ENCODE measurements at places on chromosomes 5 and 9.

DNA sequence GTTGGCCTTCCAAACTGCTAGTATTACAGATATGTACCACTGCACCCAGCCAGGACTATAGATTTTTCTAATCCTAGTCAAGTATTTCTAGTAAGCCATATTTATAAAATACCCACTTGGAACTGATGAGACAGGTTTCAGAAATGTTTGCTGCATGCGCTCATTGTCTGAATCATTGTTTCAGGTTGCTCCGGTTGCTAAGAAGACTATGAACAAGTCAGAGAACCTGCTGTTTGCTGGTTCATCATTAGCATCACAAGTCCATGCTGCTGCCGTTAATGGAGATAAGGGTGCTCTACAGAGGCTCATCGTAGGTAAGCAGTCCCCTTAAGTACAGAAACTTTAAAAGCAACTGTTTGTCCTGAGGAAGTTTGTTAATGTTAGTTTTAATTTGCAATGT lies 5.3 kb downstream of the INVS start:
- no peak for DNase-seq

- DNase-seq = no peak
These were observed 71.0 kb upstream of the TARS1 start for GRCh38 chr5:33369485-33370465.

DNA sequence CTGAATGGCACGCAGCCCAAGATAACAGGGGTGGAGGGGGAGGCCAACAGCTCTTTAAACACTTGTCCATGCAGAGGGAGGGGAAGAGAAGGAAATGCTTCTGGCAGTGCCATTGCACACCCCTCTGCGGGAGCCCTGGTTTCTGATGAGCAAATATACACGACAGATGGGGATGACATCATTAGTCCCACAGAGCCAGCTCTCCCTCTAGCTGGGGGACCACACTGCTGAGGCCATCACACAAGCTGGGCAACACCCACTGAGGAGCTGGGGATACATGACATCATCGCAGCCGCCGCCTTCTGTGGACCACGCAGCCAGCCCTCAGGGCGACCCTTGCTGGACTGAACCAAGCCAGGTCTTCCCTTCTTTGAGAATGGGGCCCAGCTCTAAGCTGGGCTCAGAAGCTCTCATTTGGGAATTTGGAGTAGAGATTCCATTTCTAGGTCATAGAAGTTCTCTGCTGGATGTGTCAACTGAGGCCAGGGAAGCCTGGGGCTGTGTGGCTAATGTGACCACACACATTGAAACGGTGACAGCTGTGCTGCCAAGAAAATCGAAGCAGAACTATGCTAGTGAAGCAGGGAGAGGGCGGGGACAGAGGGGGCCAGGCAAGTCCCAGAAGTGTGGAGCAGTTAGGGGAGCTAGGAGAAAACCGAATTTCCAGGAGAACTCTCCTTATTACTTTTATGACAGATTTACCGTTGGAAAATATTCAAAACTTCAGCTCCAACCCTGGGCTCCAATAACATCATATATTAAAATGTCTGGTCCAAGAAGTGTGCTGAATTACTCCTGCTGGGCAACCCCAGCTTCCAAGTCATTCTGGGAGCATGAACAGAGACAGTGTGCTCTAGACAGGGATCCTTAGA lies 79.5 kb downstream of the PRRT1B start:
- DNase-seq = no peak

DNA sequence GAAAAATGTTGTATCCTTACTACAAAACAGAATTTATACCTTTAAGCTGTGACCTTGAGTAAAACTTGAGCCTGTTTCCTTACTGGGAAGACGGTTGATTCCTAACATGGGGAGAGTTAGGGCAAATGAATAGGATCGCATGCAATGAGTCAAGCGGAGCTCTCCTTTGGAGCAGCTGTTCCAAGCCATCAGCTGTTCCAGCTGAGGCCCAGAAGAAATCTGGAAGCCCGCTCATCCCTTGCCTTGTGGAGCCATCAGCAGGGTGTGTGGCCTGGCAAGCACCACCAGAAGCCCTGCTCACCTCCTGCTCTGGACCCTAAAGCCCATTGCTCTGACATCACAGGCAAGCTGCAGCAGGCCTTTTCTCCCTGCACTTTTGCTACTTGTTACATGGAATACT lies 8.0 kb downstream of the KIAA1191 start:
- DNase-seq = no peak

GRCh38 chr9:124512806-124513204 lies 5.6 kb upstream of the NR5A1 start:
- no peak for DNase-seq

DNA sequence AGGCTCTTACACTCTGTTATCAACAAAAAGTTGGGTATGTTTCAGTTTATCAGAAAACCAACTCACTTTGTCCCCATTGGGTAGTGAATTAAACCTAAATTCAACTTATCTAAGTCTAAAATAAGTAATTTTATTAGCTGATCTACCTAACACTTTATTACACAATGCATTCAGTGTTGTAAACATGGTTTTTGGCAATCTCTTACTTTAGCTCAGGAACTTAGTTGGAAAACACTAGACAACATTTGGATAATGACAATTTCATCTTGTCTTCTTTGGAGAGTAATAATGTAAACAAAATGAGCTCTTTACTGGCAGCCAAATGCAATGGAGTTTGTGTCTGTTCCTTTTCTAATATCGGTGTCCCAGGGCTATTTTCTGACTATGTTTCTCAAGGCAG lies 33.0 kb downstream of the FGF10 start:
- no peak for DNase-seq

- DNase-seq = no peak
These were observed 7.4 kb upstream of the CDC42SE2 start for GRCh38 chr5:131256507-131256823.

DNA sequence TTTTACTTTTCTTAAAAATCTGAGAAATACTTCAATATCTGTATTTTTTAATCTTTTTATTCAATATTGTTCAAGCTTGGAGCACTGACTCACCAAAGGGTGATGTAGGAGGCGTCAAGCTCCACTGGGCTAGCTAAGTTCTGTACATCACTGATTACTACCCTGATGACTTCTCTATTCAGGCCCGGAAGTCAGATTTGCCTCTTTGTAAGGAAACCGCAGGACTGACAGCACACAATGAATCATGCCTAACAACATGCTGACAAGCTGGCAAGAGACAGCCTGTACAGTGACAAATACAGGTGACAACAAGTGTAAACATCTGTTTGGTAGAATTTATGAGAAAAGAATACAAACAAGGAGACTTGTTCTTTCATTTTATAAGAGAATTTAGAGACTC lies 627.9 kb upstream of the RORB start:
- no peak for DNase-seq

DNA sequence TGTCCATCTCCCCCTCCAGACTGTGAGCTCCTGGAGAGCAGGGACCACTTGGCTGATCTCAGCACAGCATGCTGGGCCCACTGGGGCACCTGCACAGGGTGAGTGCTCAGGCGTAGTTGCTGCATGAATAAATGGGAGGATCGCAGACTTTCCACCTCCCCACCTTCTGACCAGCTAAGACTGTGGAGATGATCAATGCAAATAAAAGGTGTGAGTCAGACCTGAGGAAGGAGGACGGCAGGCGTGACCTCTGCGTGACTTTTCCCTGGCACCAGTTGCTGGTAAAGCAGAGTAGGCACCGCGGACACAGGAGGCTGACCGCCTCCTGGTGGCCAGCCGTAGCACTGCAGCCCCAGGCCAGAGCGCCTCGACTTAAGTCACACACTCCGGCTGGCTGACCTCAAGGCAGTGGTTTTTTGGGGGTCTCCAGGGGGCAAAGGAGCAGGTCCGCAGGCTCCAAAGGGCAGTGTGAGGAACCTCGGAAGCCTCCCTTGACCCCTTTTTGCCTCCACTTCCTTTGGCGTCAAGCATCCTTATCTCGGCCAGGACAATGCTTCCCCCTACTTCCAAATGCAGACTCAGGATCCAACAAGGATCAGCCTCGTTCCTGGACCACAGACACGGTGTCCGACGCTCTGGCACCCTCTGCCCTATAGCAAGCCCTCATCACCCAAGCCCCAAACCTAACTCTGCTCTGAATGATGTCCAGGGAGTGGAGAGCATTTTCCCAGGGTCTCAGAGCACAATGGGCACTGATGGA lies 12.7 kb upstream of the TDRD7 start:
- peak; percentile 30 for DNase-seq

DNA sequence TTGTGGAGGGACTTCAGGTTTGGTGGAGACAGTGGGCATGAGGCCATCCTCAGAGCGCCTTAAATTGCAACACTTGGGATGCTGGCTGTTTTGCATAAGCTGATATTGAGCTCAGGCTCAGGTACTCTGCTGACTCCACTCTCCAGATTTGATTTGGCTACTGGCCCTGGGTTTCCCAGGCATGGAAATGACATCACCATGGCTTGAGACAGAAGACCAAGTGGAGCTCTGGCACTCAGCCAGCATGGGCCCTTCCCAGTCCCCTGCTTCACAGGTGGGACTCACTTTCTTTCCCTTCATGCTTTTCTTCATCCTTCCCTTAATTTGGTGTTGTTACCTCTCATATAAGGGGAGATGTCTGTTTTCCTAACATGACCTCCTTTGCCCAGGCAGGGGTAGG lies 72.0 kb upstream of the IL12B start:
- DNase-seq = no peak

DNA sequence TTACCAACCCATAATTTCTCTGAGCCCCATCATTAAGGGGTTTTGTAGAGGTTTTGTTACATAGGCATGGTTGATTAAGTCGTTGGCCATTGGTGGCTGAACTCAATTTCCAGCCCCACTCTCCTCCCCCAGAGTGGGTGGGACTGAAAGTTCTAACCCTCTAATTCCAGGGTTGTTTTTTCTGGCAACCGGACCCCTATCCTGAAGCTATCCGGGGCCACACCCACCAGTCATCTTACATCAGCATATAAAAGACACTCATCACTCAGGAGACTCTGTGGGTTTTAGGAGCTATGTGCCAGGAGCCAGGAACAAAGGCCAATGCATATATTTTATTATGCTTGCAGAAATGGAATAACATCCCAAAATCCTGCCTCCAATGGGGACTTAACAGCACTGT lies 186.0 kb downstream of the NXNL2 start:
- no peak for DNase-seq

DNA sequence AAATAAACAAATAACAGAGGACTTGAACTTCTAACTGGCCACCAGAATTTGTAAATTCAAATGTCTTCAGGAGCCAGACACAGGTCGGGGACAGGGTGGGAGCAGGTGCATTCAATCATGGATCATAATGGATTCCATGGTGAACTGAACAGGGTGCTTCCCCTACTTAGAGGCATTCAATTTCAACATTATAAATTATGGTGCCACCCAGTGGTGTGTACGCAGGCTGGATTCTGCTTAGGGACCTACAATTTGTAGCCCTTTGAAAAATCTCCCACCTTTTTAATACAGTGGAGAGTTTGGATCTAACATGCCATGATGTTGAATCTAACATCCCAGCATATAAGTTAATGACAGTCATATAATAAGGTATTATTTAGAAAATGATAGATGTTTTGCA lies 22.3 kb downstream of the KLF9 start:
- DNase-seq = no peak

DNA sequence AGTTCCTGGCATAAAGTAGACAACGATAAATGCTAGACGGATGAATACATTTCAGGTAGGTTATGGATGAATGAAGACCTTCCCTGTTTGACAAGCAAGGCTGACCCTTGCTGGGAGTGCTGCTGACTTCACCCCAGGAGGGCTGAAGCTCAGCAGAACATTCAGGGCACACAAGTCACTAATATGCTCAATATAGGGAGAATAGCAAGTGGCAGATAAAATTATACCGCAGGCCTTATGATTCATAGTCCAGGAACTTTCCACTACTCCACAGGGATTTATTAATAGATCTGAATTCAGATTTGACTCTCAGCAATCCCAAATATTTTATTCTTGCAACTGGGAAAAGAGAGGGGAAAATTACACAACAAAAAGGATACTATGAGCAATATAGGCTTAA lies 38.2 kb upstream of the GRAMD2B start:
- no peak for DNase-seq

- peak; percentile 95 for DNase-seq
These were observed 7.0 kb upstream of the MGAT1 start for GRCh38 chr5:180809403-180810209.

- DNase-seq = no peak
These were observed 182.2 kb upstream of the ANKRD55 start for GRCh38 chr5:56415356-56415765.

DNA sequence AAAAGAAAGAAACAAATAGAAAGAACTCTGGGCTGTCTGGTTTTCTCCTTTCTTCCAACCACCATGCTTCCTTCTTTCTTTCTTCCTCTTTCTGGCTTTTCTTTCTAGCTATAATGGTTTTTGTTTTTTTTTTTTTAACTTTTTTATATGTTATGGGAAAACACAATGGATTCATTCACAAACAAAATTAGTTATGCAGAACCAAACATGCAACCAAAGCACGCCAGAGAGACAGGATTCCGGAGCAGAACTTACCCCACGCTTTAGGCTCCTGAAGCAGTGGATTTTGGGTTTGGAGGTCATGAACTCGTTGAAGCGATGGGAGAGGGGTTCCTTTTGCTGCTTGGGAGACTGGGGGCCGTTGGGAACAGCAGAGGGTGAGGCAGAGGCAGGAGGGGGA lies 88.3 kb downstream of the USP20 start:
- no peak for DNase-seq

- DNase-seq = no peak
These were observed 10.4 kb downstream of the CDK5RAP2 start for GRCh38 chr9:120569556-120569955.

GRCh38 chr9:125829743-125830142 lies 82.6 kb downstream of the PBX3 start:
- peak; percentile 75 for DNase-seq

- no peak for DNase-seq
These were observed 26.9 kb upstream of the ITGA1 start for GRCh38 chr5:52760695-52761366.

GRCh38 chr9:128946571-128947276 lies 679 bp downstream of the DOLK start:
- no peak for DNase-seq

GRCh38 chr9:77999231-77999631 lies 32.4 kb downstream of the GNAQ start:
- no peak for DNase-seq

DNA sequence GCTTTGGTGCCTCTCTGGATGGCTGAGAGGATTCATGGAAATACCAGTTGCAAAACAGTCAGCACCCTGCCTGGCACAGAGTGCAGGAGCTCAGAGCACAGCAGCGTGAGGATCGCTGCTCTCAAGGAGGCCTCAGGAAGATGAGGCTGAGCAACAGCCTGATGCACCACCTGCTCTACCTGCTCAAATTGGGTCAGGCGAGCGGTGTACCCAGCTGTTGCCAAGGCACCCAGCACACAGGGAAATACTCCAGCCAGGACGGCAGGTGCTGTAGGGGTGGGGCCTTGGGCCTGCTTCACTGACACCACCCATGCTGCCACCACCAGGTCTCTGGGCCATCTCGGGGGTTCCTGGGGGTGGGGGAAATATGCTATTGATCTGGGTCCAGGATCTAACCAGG lies 4.3 kb downstream of the EEIG1 start:
- no peak for DNase-seq

All from naive thymus-derived CD8-positive, alpha-beta T cell (primary cell).